ENCODE measurements at places on chromosomes 1 and 21.
A peak's percentile ranks its signal among the peaks of the same experiment; 100 is the strongest.

DNA sequence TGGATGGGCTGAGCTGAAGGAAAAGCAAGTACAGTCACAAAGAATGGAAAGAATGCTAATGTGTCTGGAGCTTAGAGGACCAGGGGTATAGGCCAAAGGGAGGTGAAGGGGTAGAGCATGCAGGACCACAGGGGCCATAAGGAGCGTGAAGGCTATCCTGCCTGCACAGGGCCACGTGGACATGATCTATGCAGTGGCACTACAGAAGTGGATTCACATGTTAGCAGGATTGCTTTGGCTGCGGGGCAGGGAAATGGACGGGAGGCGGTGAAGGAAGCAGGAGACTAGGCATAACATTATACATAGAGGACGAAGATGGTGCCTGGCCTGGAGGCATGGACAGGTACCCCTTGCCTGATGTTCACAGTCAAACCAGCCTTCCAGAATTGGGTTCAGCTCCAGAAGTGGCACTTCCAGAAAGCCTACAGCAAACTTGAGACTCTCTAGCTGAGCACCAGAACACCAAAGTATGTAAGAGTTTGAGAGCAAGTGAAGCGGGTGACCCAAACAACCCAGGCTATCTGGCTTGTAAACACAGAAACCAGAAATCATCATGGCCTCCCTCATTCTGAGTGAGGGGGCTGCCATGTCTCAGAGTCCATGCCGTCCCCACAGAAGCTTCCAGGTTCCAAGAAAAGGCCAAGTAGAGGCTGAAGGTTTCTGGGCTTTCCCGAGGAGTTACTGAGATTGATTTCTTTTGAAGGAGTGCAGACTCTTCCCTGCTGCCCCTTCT is 135.5 kb upstream of the JUN start:
- no peak for DNase-seq

DNA sequence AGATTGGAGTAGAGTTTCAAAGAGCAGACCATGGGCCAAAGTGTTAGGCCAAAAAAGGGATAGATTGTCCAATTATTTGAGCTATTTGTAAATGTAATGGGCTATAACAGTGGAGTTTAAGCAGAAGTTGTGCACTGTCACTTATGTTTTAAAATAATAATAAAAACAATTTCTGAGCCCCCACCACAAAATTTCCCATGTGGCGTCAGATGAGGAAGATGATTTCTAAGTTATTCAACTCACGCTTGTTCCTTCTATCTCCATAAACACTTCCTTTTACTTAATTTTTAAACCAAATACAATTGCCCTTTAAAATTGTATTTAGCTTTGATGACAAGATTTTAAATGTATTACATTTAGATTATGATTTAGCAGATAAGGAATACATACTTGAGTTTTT is 330.0 kb downstream of the PTPRC start:
- no peak for DNase-seq

DNA sequence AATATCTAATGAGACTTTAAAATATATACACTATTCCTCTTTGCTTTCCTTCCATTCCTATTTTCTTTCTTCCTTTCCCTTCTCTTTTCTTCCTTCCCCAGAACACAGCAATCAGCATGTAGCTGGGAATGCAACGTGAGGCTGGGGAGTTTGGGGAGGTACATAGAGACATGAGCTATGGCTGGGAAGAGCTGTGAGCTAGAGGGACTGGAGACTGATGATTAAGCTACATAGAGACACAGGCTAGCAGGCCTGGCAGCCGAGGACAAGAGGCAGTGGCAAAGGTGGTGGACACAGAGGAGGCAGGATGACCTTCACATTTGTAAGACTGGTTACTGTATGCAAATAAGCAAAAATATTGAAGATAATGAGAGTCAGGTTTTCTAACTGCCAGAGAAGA is 7.5 kb downstream of the LPAR3 start:
- DNase-seq: no peak

DNA sequence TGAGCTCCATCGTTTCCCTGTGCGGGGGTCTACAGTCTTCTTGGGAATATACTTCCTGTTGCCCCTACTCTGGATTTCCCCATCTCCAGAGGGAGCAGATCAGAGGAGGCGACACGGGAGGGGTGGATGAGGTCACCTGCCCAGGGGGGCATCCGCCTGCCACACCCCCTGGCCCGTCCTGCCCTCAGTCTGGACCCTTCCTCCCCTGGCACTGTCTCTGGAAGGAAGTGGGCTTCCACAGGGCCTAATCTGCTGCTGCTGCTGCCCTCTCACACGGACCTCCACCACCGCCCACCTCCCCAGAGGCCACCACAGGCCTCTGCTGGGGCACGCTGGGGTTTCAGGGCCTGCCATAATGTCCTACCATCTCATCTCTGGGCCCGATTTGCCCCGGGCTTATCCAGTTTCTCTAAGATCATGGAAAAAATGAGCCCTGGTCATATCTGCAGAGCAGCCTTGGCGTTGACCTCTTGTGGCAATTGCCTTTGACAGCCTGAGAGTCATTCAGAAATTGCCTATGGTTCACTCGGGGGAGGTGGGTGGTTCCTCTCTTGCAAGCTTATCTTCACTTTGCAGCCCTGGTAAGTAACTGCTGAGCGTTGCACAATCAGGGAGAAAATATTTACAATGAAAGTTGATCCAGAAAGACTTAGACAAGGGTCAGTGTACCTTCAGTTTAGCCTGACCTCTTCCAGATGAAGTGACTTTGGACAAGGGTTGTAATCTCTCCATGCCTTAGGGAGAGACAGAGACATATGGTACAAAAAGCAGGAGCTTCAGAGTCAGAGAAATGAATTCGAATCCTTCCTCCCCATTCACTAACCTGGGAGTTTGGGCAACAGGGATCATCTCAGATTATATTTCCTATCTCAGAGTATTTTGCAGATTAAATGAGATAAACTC is 252.4 kb downstream of the TOMM20 start:
- DNase-seq: peak; percentile 29

GRCh38 chr21:45078877-45079281 is 4.5 kb downstream of the ADARB1 start:
- DNase-seq: peak; percentile 29

GRCh38 chr1:66539491-66539890 is 5.5 kb downstream of the SGIP1 start:
- DNase-seq: no peak

All from stimulated activated CD4-positive, alpha-beta T cell treated with anti-CD3 and anti-CD28 coated beads, TNF-alpha, amount 100 ng/mL, for 24 hours (primary cell).